Calu3 (cell line): ENCODE measurements at places on chromosomes 11 and 22.

- DNase-seq = no peak
Measured at GRCh38 chr11:107266455-107266854, 191.2 kb downstream of the CWF19L2 start.

DNA sequence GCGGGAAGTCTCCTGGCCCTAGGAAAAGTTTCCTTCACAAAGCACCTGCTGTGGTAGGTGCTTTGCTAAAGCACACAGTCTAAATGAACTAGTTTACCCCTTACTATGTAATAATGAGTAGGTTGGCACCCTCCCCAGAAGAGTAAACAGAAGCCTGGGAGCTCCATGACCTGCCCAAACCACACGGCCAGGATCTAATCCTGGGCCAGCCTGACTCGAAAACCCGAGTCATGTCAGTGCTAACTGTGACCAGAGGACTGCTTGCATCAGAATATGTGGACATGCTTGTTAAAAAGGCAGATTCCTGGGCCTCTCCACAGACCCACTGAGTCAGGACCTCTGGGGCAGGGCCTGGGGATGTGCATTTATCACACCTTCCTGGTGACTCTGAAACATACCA lies 67.7 kb downstream of the PANX1 start:
- DNase-seq = peak; percentile 9

GRCh38 chr11:45042560-45042959 lies 91.9 kb upstream of the TP53I11 start:
- DNase-seq = no peak

DNA sequence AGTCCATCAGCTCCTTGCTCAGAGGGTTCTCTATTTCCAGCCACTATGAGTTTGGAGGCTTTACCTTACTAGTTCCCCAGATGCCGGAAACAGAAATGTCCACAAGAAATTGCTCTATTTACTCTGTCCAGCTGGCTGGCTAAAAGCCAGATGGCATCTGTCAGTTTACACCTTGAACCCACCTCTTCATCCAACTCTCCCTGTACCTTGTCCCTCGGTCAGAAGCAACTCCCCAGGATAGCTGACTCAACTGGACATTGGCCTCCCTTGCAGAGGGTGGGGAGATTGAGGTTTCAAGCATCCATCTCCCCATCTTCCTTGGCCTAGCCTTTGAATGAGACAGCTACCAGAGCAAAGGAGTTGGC lies 1.7 kb downstream of the C2CD2L start:
- DNase-seq = no peak

DNA sequence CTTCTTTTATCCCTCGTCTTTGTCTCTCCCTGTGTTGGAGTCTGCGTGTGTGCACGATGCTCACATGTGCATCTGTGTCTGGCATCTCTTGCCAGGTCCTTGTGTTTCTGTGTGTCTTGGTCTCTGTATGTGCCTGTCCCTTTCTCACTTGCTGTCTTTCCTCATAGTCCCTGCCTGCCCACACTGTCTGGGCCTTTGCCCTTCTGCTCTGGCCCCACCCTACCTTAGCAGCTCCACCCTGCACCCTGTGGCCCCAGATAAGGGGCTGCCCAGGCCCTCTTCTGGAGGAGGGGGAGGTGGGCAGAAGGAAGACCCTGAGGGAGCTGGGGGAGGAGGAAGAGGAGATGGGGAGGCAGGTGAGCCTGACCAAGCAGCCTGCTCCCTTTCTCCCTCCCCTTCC lies 2.8 kb downstream of the EHBP1L1 start:
- no peak for DNase-seq

DNA sequence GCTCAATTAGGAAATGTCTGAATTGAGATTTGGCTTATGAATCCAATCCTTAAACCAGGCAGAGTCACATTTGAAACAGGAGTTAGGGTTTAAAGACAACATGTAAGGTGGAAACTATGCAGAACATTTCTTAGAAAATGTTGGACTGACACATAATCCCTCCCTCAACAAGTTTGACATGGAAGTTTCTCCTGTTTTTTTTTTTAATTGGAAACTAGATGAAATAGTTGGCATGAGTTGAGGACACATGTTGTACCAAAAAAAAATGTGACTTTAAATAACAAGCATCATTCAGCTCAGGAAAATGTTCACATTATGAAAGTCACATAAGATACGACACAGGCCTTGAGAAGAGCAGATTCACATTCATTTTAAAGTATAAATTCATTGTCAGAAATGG lies 154.9 kb upstream of the DDI1 start:
- DNase-seq = no peak

GRCh38 chr22:49141761-49142160 lies 685.9 kb downstream of the BRD1 start:
- no peak for DNase-seq
